ENCODE measurements at places on chromosomes 5 and 9. TPM values are rescaled to one million over a fixed set of nuclear protein-coding genes. Genes with fewer than 3 reads are reported as not detected.

HMCN2 gene
- polyA plus RNA-seq, result 0.05 TPM

BNC2 gene
- polyA plus RNA-seq, result 0.03 TPM

ISL1 gene
- polyA plus RNA-seq, result not detected

CRB2 gene
- not detected for polyA plus RNA-seq

FBP1 gene
- polyA plus RNA-seq, result 0.15 TPM

LECT2 gene
- not detected for polyA plus RNA-seq

C6 gene
- polyA plus RNA-seq, result not detected

PCDHB16 gene
- polyA plus RNA-seq, result 0.17 TPM

DNA sequence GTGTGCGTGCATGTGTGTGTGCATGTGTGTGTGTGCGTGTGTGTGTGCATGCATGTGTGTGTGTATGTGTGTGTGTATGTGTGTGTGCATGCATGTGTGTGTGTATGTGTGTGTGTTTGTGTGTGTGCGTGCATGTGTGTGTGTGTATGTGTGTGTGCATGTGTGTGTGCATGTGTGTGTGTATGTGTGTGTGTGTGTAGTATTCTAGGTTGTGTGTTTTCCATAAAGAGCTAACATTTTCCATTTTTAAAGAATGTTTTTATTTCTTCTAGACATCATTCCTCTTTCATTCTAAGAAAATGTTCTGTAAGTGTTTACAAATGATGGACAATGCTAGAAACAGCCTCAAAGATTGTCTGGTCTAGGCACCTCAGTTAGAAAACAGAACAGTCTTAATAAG is 15.6 kb downstream of the ENTREP1 start:
- no peak for DNase-seq

- no peak for DNase-seq
Observed at GRCh38 chr5:148595697-148596096, 58.6 kb downstream of the HTR4 start.

DNA sequence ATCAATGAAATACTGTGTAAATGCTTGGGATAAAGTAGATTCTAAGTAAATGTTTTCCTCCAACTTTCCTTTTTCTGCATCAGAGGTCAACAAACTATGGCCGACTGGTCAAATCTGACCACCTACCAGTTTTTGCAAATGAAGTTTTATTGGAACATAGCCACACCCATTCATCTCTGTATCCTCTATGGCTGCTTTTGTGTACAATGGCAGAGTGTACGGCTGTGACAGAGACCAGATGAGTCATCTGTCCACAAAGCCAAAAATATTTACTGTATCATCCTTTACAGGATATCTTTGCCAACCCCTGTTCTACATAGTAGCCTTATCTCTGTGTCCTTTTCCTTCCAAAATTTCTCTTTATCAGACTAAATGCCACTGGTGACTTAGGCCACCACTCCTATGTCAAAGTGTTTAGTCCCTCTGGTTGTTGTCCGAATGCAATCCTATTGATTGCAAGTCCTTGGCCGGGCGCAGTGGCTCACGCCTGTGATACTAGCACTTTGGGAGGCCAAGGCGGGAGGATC is 218.4 kb upstream of the KLF4 start:
- peak; percentile 46 for DNase-seq

DNA sequence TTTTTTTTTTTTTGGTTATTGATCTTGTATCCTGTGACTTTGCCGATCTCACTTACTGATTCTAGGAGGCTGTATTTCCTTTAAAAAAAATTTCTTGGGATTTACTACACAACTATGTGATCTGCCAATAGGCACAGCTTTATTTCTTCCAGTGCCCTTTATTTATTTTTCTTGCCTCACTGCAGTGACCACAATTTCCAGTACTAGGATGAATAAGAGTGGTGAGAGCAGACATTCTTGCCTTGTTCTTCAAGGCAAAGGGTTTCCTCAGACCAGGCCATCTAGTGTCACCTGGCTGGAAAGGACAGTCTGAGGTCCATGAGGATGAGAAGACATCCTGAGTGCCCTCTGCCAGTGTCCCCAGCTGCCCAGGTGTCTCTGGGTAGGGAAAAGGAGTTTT is 265.4 kb downstream of the SPOCK1 start:
- DNase-seq, result peak; percentile 24

DNA sequence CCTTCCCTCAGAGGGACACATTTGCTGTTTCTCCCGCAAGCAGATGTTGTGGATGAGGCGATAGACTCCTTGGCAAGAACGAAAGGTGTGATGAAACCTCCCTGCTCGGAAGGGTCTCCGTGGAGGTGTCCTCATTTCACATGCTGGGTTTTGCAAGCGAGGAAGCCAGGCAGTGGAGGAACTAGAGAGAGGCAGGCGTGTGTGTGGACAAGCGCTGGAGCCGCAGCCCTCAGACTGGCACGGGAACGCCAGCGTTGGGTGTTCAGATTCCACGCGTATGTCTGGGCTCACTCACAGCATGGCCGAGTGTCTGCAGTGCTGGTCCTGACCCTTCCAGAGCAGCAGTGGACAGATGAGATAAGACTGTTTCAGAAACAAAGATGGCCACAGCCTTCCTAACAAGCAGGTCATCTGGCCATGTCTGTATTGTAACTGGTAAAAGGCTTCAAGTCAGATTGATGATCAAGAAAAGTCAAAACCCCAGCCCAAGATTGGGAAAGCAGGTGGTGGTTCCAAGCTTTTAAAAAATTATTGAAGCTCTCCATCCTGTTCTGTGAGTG is 35.0 kb upstream of the NCS1 start:
- DNase-seq, result no peak

DNA sequence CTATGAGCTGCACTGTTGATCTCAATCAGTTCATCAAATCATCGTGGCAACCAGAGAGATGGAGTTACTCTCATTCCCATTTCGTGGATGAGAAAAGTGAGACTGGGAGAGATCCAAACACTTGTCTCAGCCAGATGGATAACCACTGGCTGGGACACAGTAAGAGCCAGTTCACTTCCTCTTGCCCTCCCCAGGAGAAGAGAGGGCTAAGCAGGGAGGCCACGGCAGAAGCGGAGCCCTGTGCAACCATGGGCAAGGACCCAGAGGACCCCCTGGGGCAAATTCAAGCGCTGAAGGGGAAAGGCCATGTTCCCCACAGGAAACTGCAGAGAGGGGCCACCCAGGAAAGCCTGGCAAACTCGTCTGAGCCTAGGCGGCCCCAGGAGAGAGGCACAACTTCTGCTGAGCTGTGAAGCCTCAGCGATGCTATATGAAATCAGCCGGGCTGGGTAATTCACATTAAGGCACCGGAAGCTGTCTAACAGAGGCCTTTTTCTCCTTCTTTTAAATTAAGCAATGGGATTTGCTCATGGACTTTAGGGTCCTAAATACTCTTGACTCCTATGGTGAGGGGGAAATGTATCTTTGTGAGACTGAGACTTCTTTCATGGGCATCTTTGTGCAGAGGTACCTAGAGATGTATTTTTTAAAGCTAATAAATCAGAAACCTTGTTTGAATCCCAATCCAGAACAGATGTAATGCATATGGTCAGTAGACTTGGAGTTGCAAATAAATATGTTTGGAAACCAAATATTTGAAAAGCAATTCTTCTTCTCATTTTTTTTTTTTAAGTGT is 137.1 kb upstream of the SMIM23 start:
- DNase-seq, result no peak

- no peak for DNase-seq
Observed at GRCh38 chr5:148785223-148785622, 41.2 kb upstream of the ADRB2 start.

- no peak for DNase-seq
Observed at GRCh38 chr9:71685988-71686387, 82.3 kb downstream of the CEMIP2 start.

- DNase-seq, result no peak
Observed at GRCh38 chr5:131488463-131488862, 146.6 kb downstream of the RAPGEF6 start.

DNA sequence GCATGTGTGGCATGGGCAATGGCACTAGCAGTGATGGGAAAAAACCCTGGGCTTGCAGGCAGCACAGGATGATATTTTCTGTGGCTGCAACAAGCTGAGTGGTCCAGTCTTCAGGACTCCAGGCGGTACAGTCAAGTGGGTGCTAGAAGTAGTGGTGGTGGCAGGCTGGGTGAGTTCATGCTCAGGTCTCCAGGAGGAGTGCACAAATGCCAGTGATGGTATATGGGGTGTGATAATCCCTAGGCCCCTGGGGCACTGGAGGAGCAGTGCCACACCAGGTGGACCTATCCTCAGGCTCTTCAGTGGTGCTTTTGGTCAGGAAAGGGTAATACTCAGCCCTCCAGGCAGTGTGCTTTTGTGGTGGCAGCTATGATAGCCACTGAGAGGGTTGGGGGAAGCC is 496.4 kb downstream of the PRR16 start:
- no peak for DNase-seq

GRCh38 chr5:157903117-157903450 is 44.1 kb upstream of the CLINT1 start:
- DNase-seq, result peak; percentile 52

GRCh38 chr9:105168870-105169319 is 75.6 kb upstream of the SLC44A1 start:
- DNase-seq, result no peak

DNA sequence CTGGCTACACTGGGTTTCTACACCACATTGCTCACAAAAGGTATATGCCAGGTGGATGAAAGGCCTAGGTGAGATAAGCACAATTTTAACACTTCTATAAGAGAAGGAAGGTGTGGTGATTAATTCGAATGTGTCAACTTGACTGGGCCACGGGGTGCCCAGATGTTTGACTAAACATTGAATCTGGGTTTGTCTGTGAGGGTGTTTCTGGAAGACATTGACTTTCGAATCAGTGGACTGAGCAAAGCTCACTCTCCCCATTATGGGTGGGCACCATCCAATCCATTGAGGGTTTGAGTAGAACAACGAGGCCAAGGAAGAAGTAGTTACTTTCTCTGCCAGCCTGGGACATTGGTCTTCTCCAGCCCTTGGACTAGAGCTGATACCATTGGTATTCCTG is 78.2 kb upstream of the COL5A1 start:
- no peak for DNase-seq

- no peak for DNase-seq
Observed at GRCh38 chr5:152314196-152314829, 90.8 kb downstream of the NMUR2 start.

GRCh38 chr5:138943599-138944173 is 68.6 kb upstream of the LRRTM2 start:
- no peak for DNase-seq

GRCh38 chr5:13833440-13833839 is 111.0 kb downstream of the DNAH5 start:
- no peak for DNase-seq
